Anterior cingulate cortex (tissue), 58 donors: ENCODE measurements at places on chromosomes 2 and 18.

GRCh38 chr2:240351088-240351741 lies 84.2 kb upstream of the GPC1 start:
- no peak for DNase-seq

DNA sequence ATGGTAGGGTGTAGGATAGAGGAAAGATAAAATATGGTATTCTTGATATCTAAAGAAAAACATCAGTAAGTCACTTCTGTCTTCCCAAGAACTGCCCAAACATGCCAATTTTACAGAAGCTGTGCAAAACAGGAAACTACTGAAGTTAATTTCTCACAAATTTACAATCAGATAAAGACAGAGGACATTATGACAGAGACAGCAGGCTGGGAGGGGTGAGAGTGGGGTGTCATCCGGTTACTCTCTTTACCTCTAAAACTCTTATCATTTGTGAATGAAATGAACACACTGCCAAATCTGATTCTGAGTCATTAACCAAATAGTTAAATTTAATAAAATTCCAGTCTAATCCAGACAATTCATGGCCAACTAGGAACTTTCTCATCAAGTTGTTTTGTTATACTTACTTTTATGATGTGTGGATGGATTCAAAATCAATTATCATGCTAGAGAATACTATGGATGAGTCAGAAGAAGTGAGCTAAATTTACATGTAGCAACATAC lies 323.2 kb upstream of the MEX3C start:
- no peak for DNase-seq

DNA sequence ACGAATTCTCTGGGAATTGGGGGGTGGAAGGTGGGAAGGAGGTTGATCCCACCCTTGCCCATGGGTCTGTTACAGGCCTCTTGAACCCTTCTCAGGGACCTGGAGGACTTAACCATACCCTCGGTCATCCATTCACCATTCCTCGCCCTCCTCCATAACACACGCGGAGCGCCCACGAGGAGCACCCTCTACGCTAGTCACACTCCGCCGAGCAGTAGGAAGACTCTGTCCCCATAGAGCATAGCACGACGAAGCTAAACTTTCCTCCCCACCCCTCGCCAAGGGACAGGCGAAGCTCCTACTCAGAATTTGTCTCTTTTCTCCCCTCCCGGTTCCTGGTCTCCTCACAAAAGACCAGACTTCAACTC lies 611 bp upstream of the ITSN2 start:
- DNase-seq = no peak

DNA sequence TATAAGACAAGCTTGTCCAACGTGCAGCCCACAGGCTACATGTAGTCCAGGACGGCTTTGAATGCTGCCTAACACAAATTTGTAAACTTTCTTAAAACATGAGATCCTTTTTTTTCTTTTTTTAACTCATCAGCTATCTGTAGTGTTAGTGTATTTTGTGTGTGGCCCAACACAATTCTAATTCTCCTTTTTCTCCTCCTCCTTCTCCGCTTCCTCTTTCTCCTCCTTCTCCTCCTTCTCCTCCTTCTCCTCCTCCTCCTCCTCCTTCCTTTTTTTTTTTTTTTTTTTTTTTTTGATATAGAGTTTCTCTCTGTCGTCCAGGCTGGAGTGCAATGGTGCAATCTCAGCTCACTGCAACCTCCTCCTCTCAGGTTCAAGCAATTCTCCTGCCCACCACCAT lies 39.3 kb upstream of the GTF2A1L start:
- no peak for DNase-seq

GRCh38 chr2:136134126-136134525 lies 16.2 kb upstream of the CXCR4 start:
- no peak for DNase-seq
